ENCODE measurements at places on chromosomes 5 and 9.

GRCh38 chr9:20921362-20921761 lies 110.1 kb downstream of the HACD4 start:
- DNase-seq = no peak

GRCh38 chr9:73863924-73864323 lies 633.2 kb upstream of the RORB start:
- DNase-seq = no peak

GRCh38 chr5:123176224-123176937 lies 87.3 kb downstream of the PRDM6 start:
- no peak for DNase-seq

DNA sequence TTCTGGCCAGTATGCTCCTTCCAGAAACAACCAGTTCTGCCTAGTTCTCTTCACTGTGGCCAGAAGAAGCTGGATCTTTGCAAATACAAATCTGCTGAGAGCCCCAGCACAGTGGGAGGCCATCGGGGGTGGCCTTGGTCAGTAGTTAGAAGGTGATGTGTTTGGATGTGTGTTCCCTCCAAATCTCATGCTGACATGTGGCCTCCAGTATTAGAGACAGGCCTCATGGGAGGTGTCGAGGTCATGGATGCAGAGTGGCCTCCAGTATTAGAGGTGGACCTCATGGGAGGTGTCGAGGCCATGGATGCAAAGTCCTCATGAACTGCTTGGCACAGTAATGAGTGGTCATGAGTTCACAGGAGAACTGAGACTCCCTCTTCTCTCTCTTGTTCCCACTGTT lies 7.6 kb upstream of the IRX2 start:
- DNase-seq = no peak

DNA sequence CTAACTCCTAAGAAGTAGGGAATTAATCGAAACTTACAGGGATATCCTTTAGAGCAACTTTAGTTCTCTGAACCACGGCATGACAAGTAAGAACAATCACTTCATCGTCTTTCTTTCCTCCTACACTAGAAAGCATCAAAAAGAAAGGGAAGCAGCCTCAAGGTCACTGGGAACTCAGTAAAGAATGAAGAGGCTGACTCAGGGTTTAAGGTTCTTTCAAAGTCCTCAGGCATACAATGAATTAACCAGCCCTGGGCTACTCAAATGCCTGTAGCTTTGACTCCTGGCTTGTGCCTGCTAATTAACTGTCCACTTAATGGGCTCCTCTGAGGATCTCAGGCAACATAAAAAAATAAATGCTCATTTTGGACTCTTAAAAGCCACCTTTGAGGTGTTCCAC lies 102.0 kb downstream of the TRIM32 start:
- no peak for DNase-seq

All from activated T-cell treated with anti-CD3 and anti-CD28 coated beads for 48 hours (primary cell).